B cell (primary cell): ENCODE measurements at places on chromosomes 2 and 18. TPM values are rescaled to one million over a fixed set of nuclear protein-coding genes. Genes with fewer than 3 reads are reported as not detected.

- no peaks in the 10 kb centered on the region for H3K36me3 ChIP-seq
- no peaks in the 10 kb centered on the region for H3K4me1 ChIP-seq
- no peak overlapping the region for H3K4me3 ChIP-seq
- no peak overlapping the region for H3K27ac ChIP-seq
- H3K27me3 ChIP-seq = no peaks in the 10 kb centered on the region
These were observed 113.8 kb downstream of the ATL2 start for GRCh38 chr2:38263293-38263692.

The BUB1 gene
- total RNA-seq = 1.6 and 2.0 TPM in 2 replicates

The KCMF1 gene
- total RNA-seq = 73.1 and 81.5 TPM in 2 replicates

GRCh38 chr2:236548179-236548921, 21.3 kb upstream of the ACKR3 start:
- H3K36me3 ChIP-seq = no peaks in the 10 kb centered on the region
- peaks cover 93% of the 10 kb centered on the region for H3K4me1 ChIP-seq
- DNase-seq = no peak
- H3K27me3 ChIP-seq = no peaks in the 10 kb centered on the region
- H3K27ac ChIP-seq = peak overlapping the region; percentile 88

DNA sequence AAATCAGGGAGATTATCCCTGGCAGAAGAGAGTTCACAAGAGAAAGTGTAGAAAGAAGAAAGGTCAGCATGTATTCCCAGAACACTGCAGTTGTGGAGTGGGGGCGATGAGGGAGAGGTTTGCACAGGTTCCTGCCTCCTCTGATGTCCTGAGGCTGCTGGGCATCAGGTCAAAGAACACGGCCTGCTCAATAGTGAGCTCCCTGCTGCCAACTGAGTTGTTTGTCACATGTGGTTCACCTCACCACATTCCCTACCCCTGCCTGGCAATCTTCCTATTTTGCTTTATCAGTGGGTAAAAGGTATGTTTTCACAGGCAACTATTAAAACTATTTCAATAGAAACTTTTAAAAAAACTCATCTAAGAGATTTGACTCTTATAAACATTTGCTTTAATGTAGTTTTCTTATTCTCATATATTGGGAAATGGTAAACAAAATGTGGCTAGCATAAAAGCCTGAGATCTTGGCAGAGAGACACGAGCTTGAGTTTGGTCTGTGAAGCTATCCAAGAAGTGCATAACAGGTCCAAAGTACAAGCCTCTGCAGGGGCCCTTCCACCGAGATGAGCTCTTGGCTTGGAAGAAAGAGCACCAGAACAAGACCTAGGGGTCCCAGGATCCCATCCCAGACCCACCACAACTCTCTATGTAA, 123.9 kb upstream of the SRD5A2 start:
- H3K36me3 ChIP-seq = no peaks in the 10 kb centered on the region
- no peak for DNase-seq
- no peaks in the 10 kb centered on the region for H3K27me3 ChIP-seq
- H3K4me3 ChIP-seq = no peak overlapping the region

The CYP27C1 gene
- not detected in 2 replicates for total RNA-seq

DNA sequence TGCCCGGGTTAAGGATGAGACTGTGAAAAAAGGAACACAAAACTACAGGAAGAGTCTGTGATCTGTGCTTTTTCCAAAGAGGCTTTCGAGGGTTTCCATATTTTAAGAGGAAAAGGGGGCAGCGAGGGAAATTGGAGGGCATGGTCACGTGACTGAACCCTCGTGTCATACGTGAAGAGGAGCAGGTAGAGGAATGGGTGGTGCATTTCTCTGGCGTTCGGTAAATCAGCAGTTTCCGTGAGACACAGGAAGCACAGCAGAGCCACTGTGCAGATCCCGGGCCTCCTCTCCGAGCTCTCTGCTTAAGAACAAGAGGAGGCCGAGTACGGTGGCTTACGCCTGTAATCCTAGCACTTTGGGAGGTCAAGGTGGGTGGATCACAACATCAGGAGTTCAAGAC, 219.7 kb downstream of the NDUFA10 start:
- no peaks in the 10 kb centered on the region for H3K36me3 ChIP-seq
- H3K4me3 ChIP-seq = no peak overlapping the region
- DNase-seq = no peak

The NXPH2 gene
- total RNA-seq = not detected in 2 replicates

The PAPOLG gene
- 27.5 and 37.2 TPM in 2 replicates for total RNA-seq

The NEB gene
- total RNA-seq = 3.6 and 5.1 TPM in 2 replicates

GRCh38 chr2:239814116-239814860, 210.9 kb downstream of the NDUFA10 start:
- H3K4me3 ChIP-seq = no peak overlapping the region
- no peaks in the 10 kb centered on the region for H3K4me1 ChIP-seq
- H3K27me3 ChIP-seq = no peaks in the 10 kb centered on the region
- H3K27ac ChIP-seq = no peak overlapping the region

- no peaks in the 10 kb centered on the region for H3K27me3 ChIP-seq
- no peak overlapping the region for H3K4me3 ChIP-seq
- no peak overlapping the region for H3K27ac ChIP-seq
- no peak for DNase-seq
- no peaks in the 10 kb centered on the region for H3K36me3 ChIP-seq
These were observed 1529.8 kb downstream of the RPIA start for GRCh38 chr2:90221300-90221651.

GRCh38 chr2:27583390-27583915, 611 bp downstream of the ZNF512 start:
- no peak for DNase-seq
- peak overlapping the region; percentile 70 for H3K27ac ChIP-seq
- no peaks in the 10 kb centered on the region for H3K27me3 ChIP-seq
- no peaks in the 10 kb centered on the region for H3K36me3 ChIP-seq

GRCh38 chr18:47881752-47882455, 48.6 kb downstream of the SMAD2 start:
- DNase-seq = no peak
- H3K27ac ChIP-seq = no peak overlapping the region
- H3K36me3 ChIP-seq = peaks cover 5% of the 10 kb centered on the region
- H3K4me3 ChIP-seq = no peak overlapping the region

The POLR1A gene
- total RNA-seq = 32.7 and 36.8 TPM in 2 replicates

The ICA1L gene
- 6.0 and 6.8 TPM in 2 replicates for total RNA-seq

- peaks cover 18% of the 10 kb centered on the region for H3K4me1 ChIP-seq
- no peak overlapping the region for H3K27ac ChIP-seq
- H3K4me3 ChIP-seq = no peak overlapping the region
- H3K27me3 ChIP-seq = no peaks in the 10 kb centered on the region
- H3K36me3 ChIP-seq = no peaks in the 10 kb centered on the region
- no peak for DNase-seq
These were observed 2.3 kb downstream of the MYO1B start for GRCh38 chr2:191247381-191248057.

The POTEF gene
- not detected in 2 replicates for total RNA-seq

The CAVIN2 gene
- not detected in 2 replicates for total RNA-seq

DNA sequence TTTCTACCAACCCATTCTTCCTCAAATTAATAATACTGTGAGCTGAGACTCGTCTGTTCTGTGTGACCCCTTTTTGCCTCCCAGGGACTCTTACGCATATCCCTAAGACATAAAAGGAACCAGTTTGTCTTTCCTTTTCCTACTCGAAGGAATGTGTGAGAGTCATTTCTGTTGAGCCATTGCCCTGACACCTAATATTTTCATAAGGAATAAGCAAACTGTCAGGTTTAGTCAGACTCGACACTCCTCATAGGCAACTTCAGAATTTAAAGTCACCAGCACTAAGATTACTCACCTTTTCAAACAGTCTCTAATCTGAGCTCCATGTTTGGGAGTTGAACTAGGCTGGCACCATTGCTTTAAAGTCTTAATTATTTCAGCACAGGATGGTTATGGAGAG, 305.5 kb downstream of the IKZF2 start:
- H3K27ac ChIP-seq = no peak overlapping the region
- no peak overlapping the region for H3K4me3 ChIP-seq
- no peaks in the 10 kb centered on the region for H3K4me1 ChIP-seq
- no peaks in the 10 kb centered on the region for H3K27me3 ChIP-seq

DNA sequence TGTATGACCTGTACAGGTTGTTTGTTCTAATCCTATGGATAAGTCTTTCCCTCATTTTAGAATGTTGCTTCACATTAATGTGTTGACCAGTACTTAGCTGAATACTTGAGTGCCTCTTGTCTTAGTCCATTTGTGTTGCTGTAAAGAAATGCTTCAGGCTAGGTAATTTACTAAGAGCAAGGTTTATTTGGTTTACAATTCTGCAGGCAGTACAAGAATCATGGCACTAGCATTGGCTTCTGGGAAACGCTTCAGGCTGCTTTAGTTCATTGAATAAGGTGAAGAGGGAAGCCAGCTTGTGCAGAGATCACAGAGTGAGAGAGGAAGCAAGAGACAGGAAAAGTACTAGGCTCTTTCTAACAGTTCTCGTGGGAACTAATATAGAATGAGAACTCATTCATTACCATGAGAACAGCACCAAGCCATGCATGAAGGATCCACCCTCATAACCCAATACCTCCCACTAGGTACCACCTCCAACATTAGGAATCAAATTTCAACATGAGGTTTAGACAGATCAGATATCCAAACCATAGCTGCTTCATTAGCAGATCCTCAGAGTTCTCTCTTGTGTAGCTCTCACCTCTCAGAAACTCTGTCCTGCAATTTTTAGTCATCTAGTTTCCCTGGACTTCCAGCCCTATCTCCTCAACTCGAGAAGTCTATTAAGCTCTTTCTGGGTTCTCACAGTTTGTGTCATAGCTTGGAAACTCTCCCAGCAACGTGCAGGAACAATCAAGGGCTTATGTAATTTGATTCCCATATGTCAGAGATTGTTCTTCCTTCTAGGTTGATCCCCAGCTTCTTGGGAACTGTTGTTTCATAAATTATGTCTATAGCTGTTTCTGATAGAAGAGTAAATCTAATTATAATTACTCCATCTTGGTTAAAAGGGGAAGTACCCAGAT, 2082.3 kb upstream of the CELF4 start:
- no peaks in the 10 kb centered on the region for H3K4me1 ChIP-seq
- no peak overlapping the region for H3K4me3 ChIP-seq
- H3K27ac ChIP-seq = no peak overlapping the region
- H3K36me3 ChIP-seq = no peaks in the 10 kb centered on the region
- H3K27me3 ChIP-seq = no peaks in the 10 kb centered on the region
